Cerebellar cortex (tissue), 1 donor: ENCODE measurements at places on chromosomes 3 and 15.

GRCh38 chr3:184154885-184155643, at the start of gene DVL3:
TSS of gene DVL3 (plus strand) at chr3:184155377. CDS start at chr3:184155636, 259 bp downstream.
- DNase-seq = peak; percentile 67

DNA sequence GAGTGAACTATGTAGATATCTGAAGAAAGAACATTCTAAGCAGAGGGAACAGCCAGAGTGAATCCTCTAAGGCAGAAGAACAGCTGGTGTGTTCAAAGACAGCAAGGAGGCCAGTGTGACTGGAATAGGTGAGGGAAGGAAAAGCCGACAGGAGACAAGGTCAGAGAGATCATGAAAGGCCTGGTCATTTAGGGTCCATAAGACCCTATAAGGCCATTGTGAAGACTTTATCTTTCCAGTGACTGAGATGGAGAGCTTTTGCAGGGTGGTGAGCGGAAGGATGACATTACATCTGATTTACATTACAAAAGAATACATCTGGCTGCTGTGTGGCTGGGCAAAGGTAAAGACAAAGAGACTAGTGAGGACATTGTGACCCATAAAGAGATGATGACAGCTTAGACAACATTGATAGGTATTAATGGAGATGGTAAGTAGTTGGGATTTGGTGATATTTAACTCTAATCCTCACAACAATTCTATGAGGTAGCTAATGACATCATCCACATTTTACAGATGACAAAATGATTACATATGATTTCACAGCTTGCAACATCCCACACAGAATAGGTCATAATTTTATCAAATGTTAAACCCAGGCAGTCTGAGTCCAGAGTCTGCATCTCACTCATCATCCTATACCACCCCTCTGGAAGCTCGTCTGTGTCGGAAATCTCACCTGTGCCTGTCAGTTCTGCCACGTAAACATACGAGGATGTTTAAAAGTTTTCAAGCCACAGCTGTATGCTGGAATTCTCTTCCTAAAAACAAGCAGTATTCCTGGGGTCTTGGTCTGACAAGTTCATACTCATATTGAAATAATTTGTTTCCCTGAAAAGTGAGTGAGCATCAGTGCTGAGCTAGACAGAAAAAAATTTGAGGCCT, 70.2 kb upstream of the PIK3R4 start:
- no peak for DNase-seq

- no peak for DNase-seq
Measured at GRCh38 chr3:11400213-11400612, 128.0 kb downstream of the ATG7 start.

GRCh38 chr3:65318231-65318630, 630.4 kb upstream of the ADAMTS9 start:
- no peak for DNase-seq

DNA sequence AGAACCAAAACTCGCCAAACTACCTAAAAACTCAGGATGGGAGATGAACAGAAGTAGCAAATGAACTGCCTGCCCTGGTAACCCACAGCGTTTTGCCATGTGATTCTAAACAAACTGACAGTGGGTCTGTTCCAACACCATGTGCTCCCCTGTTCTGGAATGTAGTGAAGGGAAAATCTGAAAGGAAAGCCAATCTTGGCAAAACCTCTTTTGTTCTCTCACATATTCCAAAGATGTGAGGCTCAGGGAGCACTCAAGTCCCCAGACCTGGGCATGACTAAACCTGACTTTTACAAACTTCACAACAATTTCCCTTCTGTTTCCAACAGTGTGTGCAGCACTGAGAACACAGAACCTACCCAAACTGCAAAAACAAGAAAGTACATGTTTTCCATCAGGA, 116.1 kb downstream of the IMPG2 start:
- DNase-seq = peak; percentile 6

GRCh38 chr15:93007994-93008393, 81.0 kb downstream of the RGMA start:
- no peak for DNase-seq

- no peak for DNase-seq
Measured at GRCh38 chr3:30811151-30811795, 83.2 kb downstream of the GADL1 start.

DNA sequence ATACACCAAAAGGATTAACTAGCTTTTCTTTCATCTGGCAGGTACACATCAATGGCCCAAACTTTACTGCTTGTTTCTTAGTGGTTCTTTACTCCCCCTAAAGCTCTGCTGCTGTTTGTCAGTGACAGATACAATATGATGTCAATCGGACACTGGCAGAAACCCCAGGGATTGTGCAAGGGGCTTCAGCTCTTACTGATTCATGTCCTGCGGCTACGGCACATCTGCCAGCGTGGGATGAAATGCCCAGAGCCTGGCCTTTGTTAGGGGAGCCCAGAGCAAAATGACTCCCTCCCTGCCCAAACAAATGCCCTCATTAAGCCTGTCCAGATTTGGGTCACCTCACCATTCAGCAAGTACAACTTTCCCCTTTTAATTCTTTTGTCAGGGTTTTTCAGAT, 28.3 kb downstream of the SRP14 start:
- no peak for DNase-seq

DNA sequence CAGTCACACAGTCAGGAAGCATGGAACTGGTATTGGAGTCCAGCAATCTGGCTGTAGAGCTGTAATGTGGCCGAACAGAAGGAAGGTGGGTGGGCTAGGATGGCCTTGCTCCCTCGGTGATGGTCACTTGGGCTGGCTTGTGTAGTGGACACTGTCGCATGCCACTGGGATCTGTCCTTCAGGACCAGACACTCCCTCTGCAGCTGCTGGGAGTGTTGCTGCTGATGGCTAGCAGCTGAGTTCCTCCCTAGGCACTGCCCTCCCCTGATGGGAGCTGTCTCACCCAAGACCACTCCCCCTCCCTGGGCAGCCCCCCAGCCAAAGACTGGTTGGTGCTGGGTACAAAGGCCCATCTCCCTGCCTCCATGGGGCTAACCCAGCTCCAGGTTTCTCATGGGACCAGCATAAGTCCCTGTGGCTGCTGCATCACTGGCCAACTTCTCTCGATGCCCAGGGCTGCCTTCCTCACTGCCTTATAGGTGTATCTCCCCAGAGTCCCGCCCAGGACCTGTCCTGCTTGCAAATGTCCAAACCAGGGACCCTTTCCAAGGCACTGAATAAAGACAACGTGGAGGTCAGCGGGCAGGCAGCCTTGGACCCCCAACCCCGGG, 48.4 kb downstream of the WNT7A start:
- DNase-seq = no peak

GRCh38 chr15:66591322-66591862, 25.6 kb upstream of the LCTL start:
- DNase-seq = no peak

GRCh38 chr3:16507578-16508242, 5.8 kb downstream of the RFTN1 start:
- no peak for DNase-seq

DNA sequence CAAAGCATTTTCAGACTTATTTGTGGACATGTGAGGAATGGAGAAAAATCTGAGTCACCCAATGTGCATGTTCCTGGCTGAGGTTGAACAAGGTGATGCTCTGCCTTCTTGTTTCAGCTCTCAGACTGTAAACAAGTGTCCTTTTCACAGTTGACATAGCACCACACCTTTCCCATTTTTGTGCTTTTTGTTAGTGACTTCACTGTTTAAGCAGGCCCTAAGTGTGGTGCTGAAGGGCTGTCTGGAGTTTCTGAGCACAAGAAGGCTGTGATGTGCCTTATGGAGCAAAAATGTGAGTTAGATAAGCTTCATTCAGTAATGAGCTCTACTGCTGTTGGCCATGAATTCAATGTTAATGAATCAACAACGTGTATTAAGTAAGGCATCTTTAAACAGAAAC, 20.4 kb downstream of the ABI3BP start:
- no peak for DNase-seq

DNA sequence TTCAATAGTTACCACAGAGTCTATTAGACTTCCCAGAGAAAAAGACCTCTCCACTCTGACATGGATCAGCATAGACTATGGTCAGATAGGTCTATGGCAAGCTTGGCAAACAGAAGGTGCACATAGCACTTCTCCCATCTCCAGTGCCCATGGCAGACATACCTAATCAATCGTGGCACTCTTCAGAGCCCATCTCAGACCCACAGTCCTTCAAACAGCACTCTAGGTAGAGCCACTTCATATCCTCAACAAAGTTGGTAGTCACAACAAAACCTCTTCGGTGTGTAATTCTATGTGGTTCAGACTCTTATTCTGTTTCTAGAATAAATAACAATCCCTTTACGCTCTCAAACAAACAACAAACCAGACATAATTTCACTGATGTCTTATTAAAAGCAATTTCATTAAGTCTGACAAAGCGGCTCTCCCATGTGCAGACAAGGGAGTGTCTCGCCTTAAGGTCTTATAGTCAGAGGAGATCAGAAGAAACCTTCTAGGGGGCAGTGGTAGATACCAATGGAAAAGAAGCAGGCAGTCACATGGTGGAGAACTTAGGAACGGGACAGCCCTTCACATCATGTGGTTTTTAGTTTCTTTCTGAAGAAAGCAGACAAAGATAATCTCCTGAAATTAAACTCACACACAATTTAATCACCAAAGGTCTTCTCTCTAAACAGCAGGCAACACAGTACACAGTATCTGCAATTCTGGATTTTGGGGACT, 483.4 kb downstream of the FOXP1 start:
- peak; percentile 23 for DNase-seq

- no peak for DNase-seq
Measured at GRCh38 chr15:90479656-90480055, 50.1 kb upstream of the CRTC3 start.

GRCh38 chr3:106130384-106131198, 261.8 kb upstream of the CBLB start:
- no peak for DNase-seq

- DNase-seq = no peak
Measured at GRCh38 chr15:51321316-51321715, 17.1 kb downstream of the CYP19A1 start.

DNA sequence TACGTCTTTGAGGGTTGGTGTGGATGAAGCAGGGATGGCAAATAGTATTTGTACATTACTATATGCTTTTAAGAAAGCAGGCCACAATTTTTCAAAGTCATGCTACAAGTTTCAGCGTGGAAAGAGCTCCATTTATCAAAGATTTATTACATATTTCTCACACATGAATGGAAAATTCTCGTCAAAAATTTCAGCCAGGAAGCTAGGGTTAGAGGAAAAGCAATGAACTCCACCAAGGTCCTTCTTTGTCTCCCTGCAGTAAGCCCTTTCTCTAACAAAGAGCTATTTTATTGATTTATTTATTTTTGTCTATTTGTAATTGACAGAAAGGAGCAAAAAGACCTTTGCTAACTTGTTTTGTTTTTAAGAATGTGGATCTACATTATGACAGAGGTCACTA, 7.5 kb upstream of the ZBTB20 start:
- DNase-seq = no peak

DNA sequence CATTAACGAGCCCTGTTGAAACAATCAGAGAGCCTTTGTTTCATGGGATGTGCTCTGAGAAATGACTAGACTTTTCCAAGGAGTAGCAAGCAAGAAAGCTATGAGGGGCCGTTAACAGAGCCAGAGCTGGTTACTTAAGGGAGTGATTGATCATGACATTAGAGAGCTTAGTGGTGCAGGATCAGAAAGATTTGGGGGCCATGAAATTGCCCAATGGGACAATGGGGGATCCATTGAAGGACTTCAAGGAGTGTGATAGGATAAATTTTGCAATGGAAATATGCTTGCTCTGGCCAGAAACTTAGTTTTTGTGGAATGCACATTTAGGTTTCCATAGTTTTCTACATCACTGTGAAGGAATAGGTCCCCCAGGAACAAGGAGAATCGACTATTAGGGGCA, 45.6 kb downstream of the LRRC3B start:
- DNase-seq = no peak

GRCh38 chr3:159667261-159667660, 321.4 kb upstream of the IL12A start:
- DNase-seq = no peak

GRCh38 chr3:173371848-173372487, 25.6 kb upstream of the NLGN1 start:
- peak; percentile 66 for DNase-seq

GRCh38 chr15:27867861-27868260, 231.3 kb downstream of the OCA2 start:
- DNase-seq = no peak

- DNase-seq = no peak
Measured at GRCh38 chr15:48560321-48561051, 85.0 kb downstream of the FBN1 start.

GRCh38 chr3:55205990-55206389, 278.1 kb upstream of the LRTM1 start:
- no peak for DNase-seq

DNA sequence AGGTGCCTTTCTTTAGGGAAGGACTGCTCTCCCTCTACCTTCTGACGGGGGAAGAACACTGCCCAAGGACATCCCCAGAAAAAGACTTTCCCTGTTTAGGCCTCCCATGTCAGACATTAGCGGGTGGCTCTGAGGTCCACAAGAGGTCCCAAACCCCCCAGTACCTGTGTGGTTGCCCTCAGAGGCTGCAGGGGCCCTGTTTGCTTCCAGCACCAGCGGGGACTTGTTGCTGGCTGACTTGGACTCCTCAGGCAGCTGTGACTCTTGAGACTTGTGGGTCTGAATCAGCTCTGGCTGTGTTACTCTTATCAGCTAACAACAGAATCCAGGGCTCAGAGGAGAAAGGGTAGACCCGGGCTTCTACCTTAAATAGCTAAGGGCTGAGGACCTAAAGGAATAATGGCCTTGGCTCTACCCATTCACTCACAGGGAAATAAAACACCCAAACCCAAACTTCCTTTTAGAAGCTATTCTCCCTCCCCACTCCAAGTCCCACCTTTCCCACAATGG, 39.2 kb downstream of the SEMA3G start:
- DNase-seq = no peak

GRCh38 chr3:40504636-40505430, 1.0 kb upstream of the ZNF620 start:
- peak; percentile 11 for DNase-seq

GRCh38 chr3:53074761-53075742, 29.2 kb upstream of the SFMBT1 start:
- DNase-seq = no peak

- no peak for DNase-seq
Measured at GRCh38 chr3:1117843-1118473, 25.1 kb downstream of the CNTN6 start.

DNA sequence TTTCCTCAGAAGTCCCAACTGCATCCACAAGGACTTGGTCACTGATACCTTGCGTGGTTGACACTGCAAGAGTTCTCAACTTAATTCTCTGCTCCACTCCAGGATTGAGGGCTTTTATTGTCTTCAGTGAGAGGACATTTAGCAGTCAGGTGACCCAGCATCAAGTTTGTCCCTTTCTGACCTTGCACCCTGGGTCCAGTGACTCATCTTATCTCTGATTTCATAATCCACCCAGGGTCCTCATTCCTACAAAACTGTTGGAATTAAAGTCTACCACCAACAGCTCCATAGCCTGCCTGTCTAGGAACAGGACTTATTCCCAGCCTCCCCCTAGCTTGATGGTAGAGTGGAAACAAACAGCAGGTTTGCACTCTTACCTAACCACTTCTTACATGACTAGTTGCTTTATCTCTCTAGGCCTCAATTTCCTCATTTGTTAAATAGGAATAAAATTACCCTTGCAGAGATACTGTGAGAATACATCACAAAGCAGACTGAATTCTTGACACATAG, 151.3 kb upstream of the LPP start:
- no peak for DNase-seq
